ENCODE measurements at places on chromosomes 7 and 10.

- DNase-seq = no peak
These were observed 48.5 kb downstream of the GRID1 start for GRCh38 chr10:86317949-86318725.

- DNase-seq = no peak
These were observed 151.3 kb upstream of the KMT2E start for GRCh38 chr7:104862719-104863118.

DNA sequence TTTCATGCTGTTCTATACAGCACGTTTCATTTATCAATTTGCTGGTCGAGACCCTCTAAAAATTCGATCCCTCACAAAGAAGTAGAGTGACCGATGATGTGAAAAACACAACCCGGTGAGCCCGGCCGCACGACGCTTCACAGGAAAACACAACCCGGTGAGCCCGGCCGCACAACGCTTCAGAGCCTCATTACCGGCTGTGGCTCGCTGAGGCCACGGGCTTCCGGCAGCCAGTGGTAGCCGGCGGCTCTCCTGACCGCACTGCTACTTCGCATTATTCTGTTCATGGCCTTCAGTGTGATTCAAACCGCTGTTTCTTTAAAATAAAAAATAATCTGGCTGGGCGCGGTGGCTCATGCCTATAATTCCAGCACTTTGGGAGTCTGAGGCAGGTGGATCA lies 42.3 kb upstream of the RBM33 start:
- no peak for DNase-seq

DNA sequence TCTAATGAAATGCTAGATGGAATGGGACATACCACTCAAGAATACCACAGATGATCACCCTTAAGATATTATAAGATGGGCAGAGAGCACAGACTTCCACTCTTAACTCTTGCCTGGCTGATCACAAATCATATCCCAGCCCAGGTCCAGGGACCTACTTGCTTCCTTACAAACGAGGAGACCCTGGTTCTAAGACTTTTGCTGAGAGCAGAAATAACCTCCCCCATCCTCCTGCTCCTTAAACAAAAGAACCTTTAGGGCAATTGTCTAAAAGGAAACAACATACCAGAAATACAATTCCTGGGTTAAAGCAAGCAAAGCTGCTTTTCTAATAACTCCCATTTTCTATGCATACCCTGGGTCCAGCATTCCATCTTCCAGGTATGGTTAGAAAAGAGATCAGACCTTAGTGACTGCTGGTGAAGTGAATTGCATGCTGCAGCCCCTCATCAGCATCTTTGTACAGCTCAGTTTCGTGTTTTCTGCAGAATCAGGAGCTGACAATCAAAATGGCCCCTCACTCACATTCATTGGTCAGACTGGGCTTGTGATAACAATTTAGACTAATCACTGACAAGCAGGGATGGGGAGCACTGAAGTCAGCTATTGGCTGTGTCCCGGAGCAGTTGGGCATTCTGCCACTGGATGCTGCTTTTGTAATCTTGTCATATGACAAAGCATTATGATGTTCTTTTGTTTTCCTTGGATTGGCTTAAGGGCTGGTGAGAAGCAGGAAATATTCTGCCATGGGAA lies 14.6 kb downstream of the IFIT3 start:
- peak; percentile 61 for DNase-seq

GRCh38 chr10:70260259-70260658 lies 23.5 kb downstream of the NPFFR1 start:
- DNase-seq = no peak

GRCh38 chr10:47405857-47406547 lies 21.9 kb upstream of the ZNF488 start:
- DNase-seq = no peak

DNA sequence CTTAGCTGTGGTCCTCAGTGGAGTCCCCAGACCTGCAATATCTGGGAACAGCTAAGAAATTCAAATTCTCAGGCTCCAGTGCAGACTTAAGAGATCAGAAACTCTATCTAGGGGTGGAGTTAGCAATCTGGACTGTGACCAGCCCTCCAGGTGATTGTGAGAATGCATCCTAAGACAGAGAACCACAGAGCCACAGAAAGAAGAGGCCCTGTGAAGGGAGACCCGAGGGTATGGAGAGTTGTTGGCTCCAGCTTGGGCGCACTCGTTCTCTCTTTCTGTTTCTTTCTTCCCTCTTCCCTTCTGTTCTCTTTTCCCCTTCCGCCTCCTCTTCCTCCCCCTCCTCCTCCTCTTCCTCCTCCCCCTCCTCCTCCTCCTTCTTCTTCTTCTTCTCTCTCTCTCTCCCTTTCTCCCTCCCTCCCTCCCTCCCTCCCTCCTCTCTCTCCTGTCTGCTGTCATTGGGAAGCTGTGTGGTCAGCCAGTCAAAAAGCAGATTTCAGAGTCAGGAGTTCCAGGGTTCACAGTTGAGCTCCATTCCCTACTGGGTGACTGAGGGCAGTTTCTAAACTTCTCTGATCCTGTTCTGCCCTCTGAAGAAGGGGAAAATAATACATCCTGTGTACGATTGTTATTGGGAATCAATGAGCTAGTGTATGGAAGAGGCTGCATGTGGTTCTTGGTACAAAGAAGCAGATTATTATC lies 62.1 kb upstream of the STEAP1B start:
- no peak for DNase-seq

DNA sequence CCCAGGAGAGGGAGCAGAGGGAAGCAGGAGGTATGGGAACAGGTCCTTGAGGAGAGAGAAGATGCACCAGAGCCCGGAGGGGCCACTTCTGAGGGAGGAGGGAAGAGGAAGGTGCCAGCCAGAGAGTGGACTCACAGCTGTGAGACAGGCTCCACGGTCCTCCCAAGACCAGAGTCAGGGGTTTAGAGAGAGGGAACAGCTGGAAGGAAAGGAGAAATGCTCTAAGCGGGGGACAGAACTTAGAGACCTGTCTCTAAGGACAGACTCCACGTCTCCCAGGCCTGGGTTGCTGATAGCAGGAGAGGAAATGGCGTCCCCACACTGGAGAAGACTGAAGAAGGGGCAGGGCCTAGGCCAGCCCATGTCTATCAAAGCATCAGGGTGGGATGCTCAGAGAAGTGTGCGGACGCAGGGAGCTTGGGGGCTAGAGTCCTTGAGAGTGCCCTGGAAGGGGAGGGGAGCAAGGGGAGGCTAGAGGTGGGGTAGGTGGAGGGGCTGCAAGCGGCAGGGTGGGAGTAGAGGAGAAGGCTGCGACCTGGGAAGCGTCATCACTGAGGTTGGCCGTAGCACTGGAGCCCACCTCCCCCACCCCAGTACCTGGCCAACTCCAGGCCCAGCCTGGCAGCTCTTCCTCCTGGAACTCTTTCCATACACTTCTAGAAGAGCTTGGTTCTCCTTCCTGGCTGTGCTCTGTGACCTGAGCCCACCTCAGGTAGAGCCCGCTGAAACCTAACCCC lies 25.6 kb upstream of the GRID1 start:
- no peak for DNase-seq

GRCh38 chr10:62639144-62639543 lies 165.4 kb upstream of the ADO start:
- no peak for DNase-seq

GRCh38 chr7:15839416-15840100 lies 153.1 kb upstream of the MEOX2 start:
- peak; percentile 84 for DNase-seq

DNA sequence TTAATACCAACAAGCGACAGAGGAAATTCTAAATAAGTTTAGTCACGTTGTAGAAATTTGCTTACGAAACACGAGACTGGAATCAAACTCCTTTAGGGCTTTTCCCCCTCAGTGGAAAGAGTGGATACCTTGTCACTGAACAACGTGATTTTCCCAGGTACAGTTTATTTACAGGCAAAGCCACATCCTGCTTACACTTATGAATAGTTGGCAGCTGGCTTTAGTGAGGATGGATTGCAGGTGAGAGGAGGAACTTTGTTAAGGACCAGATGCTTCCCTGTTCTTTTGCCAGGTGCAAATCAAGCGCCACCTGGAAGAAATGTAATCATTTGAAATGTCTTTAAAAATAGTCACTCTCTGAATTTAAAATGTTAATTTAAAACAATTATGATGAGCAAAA lies 282.4 kb downstream of the ADARB2 start:
- no peak for DNase-seq

- no peak for DNase-seq
These were observed 66.6 kb downstream of the CUBN start for GRCh38 chr10:17062955-17063484.

- DNase-seq = no peak
These were observed 8.6 kb upstream of the ADARB2 start for GRCh38 chr10:1745780-1746456.

GRCh38 chr7:150998341-150998740 lies 7.5 kb downstream of the NOS3 start:
- DNase-seq = no peak

DNA sequence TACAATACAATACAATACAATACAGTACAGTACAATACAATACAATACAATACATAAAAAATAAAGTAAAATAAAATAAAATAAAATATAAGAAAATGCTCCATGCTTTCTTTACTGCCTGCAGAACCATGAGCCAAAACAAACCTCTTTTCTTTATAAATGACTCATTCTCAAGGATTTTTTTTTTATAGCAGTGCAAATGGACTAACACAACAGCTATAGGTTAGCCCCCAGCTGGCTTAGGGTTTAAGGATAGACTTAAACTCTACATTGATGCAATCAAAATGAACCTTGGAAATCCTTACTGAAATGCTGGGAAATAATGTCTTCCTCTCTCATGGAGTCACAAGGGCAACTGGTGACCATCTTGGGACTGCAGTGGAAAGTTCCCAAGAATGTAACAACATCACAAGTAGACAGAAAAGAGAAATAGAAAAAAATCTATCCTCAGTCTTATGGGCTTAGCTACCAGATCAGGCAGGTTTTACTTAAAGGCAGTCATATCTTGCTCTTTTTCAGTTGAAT lies 348.9 kb downstream of the ARL4A start:
- no peak for DNase-seq

DNA sequence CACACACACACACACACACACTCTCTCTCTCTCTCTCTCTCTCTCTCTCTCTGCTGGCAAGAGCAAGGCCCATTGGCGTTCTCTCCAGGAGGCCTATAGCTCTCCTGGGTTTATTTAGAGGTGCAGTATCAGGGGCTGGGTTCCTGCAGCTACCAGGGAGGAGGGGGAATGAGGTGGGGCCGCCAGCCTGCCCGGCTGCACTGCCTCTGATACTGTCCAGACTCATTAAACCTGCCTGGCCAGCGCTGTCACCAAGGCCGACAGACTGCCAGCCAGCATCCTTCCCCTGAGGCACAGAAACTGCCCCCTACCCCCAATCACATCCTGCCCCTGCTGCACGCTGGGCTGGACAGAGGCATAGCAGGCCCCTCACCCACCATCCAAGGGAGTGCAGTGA lies 4.3 kb downstream of the PRRT4 start:
- peak; percentile 55 for DNase-seq

DNA sequence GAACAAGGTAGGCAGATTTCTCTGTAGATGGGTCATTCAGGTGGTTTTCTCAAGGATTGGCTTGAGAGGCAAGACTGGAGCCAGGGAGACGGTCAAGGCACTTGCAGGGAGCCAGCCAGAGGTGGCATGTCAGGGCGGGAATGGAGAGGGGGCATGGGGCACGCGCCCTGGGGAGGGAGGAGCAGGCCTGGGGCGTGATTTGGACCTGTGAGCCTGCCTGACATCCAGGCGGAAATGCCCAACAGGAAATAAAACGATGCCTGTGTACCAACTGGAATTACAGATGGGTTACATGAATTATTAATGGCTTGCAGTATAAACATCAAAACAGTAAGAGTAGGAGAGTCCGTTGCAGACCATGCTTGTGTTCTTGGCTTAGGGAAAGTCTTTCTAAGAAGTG lies 8.6 kb upstream of the SUN1 start:
- DNase-seq = peak; percentile 28

DNA sequence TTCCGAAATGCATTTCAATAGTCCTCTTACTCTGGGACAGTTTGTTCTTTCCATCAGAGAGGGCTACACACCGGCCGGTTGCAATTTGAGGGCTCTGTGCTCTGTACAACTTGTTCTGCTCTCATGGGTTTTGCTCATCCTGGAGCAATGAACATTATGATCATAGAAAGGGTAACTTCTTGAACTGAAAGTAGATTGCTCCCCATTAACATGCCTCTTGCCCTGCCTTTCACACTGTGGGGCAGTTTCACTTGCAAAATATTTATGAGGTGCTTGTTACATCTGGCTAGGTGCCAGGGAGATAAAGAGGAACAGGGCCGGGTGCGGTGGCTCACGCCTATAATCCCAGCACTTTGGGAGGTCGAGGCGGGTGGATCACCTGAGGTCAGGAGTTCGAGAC lies 97.3 kb upstream of the MPP7 start:
- no peak for DNase-seq

- DNase-seq = no peak
These were observed 628 bp downstream of the MPLKIP start for GRCh38 chr7:40133561-40134427.

- no peak for DNase-seq
These were observed 21.3 kb upstream of the EFCAB10 start for GRCh38 chr7:105602325-105603305.

DNA sequence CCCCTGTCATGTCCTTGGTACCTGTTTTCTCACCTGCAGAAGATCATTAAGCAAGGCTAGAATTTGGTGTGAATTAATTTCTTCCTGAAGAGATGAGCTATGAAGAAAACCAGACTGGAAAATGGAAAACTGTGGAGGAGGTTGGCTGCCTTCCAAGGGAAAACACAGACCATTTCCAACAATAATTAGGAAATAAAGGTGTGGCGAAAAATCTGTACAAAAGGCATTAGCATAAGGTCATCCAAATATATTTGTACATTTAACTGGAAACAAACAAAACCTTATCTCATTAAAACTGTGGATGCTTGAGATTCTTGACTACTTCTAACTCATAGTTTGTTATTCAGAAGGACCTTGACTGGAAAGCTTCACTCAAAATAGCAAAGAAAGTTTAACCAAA lies 1.7 kb downstream of the STN1 start:
- DNase-seq = no peak

GRCh38 chr7:18555968-18556367 lies 60.4 kb downstream of the HDAC9 start:
- DNase-seq = no peak

DNA sequence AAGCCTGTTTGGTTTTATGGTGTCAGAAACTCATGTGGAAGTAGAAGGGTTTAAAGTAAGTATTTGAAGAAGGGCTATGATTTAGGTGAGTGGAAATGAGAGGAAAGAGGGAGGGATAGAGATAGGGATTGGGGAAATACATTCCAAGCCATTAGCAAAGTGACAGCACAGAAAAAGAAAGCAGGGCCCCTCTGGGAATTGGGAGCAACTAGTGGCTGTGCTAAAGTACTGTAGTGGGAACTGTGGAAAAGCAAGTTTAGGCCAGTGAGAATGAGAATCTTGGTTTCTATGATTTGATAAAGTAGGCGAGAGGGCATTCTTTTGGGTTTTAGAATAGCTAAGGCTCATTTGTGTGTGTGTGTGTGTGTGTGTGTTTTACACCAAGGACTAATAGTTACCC lies 5.0 kb downstream of the PRKG1 start:
- DNase-seq = no peak

DNA sequence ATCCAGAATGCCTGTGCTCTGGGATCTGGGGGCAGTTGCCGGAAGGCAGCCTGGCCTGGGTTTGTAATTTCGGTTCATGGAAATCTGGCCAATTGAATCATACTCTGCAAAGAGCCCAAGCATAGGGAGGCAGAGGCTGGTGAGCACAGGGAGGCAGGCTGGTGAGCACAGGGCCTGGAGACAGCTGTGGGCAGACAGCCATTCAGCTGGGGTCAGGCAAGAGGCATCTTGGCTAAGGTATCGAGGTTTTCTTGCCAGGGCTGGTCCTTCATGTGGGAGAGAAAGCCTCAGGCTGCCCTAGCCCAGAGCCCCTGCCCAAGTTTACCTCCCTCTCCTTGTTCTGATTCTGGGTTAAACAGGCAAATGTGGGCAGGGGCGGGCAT lies 63.7 kb upstream of the BAIAP2L1 start:
- no peak for DNase-seq
